ENCODE measurements at places on chromosomes 6 and 20.

GRCh38 chr6:28225056-28225834 is at the start of gene ZSCAN9:
ZSCAN9 (plus strand) TSS chr6:28225275; CDS start chr6:28227085, 1,810 bp downstream.
- no peak for DNase-seq

DNA sequence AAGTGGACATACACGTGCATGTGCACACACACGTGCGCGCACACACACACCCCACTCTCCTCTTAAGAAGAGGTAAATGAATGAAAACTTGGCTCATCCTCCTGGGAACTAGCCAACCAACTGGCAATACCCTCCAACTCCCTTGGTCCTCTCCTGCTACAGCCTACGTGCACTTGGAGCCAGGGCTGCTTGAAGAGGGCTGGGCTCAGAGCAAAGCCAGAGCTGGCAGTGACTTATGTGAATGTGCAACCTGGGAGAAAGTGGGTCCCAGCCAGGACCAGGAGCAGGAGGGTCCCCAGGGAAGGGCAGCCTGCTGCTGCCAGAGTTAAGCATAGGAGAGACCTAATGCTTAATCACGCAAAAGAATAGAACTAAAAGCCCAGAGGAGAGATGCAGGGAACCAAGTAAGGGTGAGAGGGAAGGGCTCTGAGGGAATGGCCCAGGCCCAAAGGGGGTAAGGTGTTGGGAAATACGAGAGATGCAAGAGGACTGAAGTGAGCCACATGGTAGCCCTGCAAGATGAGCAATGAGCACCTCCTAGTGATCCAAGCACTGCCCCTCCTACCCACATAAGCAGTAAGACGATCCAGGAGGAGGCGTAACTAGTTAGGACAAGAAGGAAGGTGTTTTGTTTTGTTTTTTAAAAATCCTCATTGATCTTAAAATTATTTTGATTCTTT is 24.7 kb downstream of the TRAF3IP2 start:
- DNase-seq, result no peak

DNA sequence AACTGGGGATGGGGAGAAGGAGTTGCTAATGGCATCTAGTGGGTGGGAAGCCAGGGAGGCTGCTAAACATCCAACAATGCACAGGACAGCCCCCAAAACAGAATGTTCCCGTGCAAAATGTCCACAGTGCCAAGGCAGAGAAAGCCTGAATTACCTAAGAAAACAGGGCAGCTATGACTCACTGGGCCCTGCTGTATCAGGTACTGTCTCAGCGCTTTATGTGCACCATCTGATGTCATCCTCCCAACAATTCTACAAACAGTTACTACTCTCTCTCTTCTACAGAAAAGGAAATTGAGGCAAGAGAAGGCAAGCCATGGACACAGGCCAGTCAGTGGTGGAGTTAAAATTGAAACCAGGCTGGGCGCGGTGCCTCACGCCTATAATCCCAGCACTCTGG is 3.1 kb downstream of the YTHDF1 start:
- DNase-seq, result no peak

- no peak for DNase-seq
Observed at GRCh38 chr6:112827793-112828192, 480.7 kb downstream of the RFPL4B start.

DNA sequence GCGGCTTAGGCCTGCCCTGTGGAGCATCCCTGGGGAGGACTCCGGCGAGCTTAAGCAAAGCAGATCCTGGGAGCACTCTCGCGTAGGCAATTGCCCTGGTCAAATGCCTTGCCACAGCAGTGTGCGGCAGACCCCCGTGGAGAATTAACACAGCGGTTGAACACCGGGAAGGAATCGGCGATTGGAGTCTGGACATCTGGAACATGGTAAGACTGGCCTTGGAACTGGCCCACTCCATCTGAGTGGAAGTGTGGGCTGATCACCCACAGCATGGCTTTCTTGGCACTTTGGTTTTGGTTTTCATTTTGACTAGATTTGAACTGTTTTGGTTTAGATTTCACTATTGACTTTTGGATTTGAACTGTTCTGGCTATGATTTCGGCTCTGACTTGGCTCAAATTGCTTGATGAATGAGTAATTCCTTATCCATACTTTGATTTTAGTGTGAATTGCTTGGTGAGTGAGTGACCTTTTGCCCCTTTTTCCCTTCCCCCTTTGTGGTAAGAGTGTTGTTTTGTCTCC is 300.7 kb downstream of the RNGTT start:
- DNase-seq, result no peak

DNA sequence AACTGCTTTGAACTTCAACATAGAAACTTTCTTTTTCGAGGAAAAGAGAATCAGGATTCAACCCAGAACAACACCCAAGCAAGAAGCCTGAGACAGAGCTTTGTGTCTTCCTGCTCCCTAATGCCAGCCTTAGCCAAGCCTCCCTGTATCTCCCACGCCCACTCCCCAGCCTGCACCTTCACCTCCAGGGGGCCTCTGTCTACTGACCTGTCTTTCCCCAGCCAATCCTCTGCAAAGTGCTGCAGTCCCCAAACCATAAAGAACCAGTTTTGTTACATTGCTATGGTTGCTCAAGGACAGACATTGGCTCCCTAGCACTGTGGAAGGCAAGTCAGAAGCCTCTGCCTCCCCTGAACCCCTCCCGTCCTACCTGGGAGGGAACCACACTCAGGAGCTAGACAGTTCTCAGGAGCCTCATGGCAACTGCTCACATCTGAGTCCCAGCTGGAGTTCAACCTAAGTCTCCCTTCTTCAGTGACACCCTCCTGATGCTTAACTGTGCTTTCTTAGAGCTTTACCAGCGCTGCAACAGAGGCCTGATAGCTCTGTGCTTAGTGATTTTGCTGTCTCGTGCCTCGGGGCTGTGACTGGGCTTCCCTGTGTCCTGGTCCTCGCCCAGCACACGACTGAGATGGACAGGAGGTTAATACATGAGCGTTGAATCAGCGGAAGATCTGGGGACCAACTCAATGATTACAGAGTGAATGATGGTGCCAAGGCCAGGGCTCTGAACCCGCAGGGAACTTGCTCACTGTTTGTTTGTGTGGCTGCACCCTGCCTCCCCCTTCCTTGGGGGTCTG is 101.5 kb upstream of the DUSP22 start:
- DNase-seq, result no peak

DNA sequence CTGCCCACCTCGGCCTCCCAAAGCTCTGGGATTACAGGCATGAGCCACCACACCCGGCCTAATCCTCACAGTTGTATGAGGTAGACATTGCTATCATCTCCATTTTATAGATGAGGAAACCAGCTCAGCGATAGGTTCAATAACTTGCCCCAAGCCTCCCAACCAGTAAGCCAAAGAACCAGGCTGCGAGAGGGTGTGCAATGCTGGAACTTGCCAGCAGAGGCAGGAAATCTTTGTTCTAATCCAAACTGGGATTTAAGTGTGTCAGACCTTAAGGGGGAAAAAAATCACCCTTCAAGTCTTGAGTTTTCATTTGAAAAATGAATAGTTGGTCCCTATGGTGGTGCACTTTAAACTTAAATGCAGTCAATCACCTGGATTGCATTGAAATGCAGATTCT is 20.1 kb upstream of the RNGTT start:
- no peak for DNase-seq

GRCh38 chr6:75183099-75183541 is 22.7 kb downstream of the COL12A1 start:
- DNase-seq, result no peak

GRCh38 chr20:25308083-25308491 is 60.2 kb downstream of the PYGB start:
- DNase-seq, result no peak

GRCh38 chr20:24100370-24101011 is 111.9 kb upstream of the GGTLC1 start:
- DNase-seq, result no peak

- no peak for DNase-seq
Observed at GRCh38 chr20:48556956-48557355, 270.8 kb downstream of the PREX1 start.

DNA sequence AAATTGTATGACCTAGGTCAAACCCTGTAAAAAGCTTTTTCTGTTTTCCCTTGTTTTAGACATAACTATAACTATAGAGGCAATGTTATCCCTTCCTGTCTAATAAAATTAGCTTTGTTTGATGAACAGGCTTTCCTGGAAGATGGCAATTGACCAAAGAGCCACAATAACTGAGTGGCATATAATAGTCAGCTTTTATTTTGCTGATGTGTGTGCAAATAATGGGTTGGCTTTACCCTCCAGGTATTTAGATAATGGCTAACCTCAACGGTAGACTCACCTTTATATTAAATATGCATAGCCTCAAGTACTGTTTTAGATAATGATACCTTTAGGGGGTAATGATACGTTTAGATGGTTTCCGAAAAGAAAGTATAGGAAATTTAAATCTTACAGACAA is 15.0 kb downstream of the TBXT start:
- no peak for DNase-seq

GRCh38 chr6:165762876-165763275 is 99.8 kb upstream of the PDE10A start:
- DNase-seq, result no peak

GRCh38 chr6:89298680-89299465 is 16.2 kb downstream of the GABRR2 start:
- DNase-seq, result no peak

- no peak for DNase-seq
Observed at GRCh38 chr20:34989118-34989517, 33.5 kb downstream of the MYH7B start.

DNA sequence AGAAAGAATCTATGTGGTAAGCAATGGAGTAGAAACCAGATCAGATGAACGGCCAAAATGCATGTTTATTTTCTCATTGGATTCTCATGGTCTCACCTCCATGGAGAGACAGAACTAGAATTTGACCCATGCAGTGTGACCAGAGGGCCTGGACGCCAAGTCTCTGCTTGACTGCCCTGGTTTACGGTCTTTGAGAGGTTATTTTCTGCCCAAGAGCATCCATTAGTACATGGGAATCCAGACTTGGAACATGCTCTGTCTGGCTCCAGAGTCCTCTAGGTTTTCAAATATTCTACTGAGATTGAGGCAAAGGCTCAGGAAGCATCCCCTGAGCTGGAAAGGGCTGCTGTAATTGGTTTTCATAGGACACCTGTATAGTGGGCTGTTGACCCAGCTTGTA is 45.5 kb upstream of the UST start:
- no peak for DNase-seq

- DNase-seq, result no peak
Observed at GRCh38 chr6:145349950-145350510, 385.3 kb downstream of the EPM2A start.

- DNase-seq, result no peak
Observed at GRCh38 chr6:39387785-39388184, 65.3 kb upstream of the KCNK16 start.

DNA sequence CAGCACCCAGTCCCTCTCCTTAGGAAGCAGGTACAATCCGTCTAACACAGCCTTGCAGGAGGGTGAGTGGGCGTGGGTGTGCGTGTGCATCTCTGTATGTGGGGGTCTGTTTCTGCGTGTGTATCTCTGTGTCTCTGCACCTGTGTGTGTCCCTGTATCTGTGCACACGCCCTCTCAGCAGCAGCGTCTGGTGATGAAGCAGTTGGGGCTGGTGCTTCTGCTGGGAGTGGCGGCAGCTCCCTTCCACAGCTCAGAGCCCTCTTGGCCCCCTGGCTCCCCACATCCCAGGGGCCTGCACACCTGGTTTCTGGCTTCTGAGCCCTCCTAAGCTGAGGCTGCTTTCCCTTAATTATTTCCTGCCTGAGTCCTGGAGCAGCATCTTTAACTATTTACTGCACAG is 49.5 kb upstream of the CCDC167 start:
- no peak for DNase-seq

DNA sequence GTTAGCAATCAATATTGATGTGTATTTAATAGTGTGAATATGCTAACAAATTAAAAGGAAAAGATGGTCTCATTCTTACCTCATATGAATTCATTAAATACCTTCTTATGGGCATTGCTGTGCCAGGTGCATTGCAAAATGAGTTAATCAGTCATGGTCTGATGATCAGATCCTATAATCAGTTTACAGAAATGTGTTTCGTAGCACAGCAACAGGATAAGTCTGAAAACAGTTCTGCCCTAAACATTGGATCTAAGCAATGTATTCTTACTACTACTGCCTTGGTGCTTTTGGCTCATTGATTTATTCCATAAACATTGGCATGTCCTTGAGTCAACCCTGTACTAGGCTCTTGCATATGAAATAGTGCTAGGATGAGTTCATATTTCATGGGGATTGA is 417.0 kb upstream of the JAG1 start:
- no peak for DNase-seq

- no peak for DNase-seq
Observed at GRCh38 chr6:157089258-157089657, 234.1 kb downstream of the TMEM242 start.

GRCh38 chr6:135322427-135323201 is 141.5 kb downstream of the MYB start:
- DNase-seq, result no peak

DNA sequence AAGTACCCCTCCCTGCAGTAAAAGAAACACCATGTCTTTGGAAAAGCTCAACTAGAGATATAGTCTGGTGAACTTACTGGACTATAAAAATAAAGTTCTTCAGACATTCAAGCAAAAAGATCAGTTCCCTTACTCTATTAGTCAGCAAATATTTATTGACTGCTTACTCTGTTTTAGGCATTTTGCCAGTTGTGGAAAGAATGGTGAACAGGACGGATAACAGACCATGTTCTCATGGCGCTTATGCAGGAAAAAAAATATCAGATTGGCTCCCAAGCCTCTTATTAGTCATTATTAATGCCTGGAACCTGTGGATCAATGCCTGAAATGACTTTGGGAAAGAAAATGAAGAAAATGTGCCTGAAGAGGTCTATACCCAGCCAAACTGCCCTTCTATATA is 282.2 kb upstream of the EPHA7 start:
- DNase-seq, result no peak

DNA sequence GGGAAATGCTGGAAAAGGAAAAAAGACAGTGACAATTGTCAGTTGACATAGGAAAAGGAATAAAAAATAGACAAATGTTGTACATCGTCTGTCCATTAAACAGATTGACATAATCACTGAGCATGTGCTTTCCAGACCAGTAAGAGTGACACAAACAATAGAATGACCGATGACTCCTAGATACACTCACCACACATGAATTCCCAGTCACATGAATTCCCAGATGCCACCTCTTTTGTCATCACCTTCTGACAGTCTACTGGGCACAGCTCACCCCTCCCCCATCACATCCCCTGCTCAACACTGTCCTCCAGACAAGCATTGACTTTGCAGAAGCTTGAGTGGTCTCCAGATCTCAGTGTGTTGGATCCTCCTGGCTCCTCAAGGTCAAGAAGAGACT is 25.9 kb downstream of the POM121L2 start:
- DNase-seq, result no peak

DNA sequence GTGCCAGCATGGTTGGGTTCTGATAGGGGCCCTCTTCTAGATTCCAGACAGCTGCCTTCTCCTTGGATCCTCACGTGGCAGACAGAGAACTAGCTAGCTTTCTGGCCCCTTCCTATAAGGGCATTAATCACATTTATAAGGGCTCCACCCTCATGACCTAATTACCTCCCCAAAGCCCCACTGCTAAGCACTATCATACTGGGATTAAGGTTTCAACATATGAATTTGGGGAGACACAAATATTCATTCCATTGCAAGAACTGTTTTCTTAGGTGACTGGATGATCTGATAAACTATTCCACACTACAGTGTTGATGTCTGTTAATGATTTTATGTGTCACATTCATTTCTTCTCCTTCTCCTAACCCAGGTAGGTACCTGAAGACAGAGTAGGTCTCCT is 135.8 kb upstream of the COL21A1 start:
- DNase-seq, result no peak
